ENCODE measurements at places on chromosomes 5 and 9.

- DNase-seq, result no peak
These were observed 5.3 kb downstream of the ARSI start for GRCh38 chr5:150297236-150297890.

DNA sequence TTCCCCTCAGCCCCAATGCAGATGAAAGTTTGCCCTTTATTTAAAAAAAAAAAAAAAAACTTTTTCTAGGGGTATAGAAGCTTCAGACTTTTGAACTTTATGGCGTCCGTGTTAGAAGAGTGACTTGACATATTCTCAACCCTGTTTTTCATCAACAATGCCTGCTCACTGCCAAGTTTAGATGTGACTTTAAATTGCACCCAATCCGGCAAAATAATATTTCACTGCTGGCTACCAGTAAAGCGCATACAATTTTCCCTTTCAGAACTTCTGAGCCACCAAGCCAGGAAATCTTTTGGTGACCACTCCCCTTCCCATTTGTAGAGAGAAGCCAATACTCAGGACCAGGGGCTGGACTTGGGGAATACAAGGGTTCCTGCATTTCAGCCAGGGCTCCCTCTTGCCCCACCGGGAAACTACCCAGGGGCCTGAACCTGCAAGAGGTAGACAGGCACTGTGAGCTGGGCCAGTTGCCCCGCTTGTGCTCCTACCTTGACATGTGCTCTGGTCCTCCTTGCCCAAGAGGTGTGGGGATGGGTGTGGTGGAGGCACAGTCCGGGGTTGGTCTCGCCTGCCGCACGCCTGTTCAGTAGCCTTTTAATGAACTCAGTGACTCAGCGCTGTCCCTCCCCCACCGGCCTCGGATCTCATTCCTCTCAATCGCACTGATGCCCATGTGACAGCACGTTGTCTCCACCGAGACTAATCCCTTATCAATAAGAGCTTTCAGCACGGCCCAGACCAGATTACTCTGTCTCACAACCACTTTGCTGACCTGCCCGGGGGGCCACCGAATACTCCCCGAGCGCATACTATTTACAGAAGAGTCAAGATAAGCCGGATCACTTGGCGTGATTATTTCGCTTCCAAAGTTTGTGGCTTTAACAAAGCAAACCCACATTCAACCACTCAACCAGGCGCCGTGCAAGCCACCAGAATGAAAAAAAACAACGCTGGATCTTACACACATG is 226.4 kb downstream of the DCP2 start:
- DNase-seq, result no peak

- DNase-seq, result no peak
These were observed 4.1 kb upstream of the MYMK start for GRCh38 chr9:133528876-133529241.

GRCh38 chr5:91977579-91977978 is 594.5 kb upstream of the ARRDC3 start:
- DNase-seq, result no peak

- DNase-seq, result no peak
These were observed 4.0 kb downstream of the TSLP start for GRCh38 chr5:111075520-111075919.

- no peak for DNase-seq
These were observed 35.2 kb downstream of the DTWD2 start for GRCh38 chr5:118952992-118953651.

DNA sequence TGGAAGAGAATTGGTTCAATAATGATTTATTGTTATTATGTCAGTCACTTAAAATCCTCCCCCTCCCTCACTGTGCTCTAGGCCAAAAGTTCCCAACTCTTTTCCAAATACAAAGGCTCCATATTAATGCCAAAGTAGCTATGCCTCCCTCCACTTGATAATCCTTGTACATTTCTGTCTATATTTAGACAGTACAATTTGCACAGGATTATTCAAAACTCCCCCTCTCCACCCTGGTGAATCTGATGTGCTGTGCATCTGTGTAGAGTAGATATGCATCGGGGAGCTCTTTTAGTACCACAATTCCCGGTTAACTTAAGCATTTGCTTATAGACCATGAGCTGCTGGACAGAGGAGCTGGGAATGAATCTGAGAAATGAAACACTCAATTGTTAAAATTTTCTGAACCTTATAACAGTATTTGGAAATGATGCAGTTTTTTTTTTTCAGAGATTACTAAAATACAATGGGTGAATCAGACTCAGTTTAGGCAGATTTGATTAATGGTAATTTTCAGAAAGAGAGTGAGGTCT is 27.6 kb downstream of the GLRA1 start:
- no peak for DNase-seq

DNA sequence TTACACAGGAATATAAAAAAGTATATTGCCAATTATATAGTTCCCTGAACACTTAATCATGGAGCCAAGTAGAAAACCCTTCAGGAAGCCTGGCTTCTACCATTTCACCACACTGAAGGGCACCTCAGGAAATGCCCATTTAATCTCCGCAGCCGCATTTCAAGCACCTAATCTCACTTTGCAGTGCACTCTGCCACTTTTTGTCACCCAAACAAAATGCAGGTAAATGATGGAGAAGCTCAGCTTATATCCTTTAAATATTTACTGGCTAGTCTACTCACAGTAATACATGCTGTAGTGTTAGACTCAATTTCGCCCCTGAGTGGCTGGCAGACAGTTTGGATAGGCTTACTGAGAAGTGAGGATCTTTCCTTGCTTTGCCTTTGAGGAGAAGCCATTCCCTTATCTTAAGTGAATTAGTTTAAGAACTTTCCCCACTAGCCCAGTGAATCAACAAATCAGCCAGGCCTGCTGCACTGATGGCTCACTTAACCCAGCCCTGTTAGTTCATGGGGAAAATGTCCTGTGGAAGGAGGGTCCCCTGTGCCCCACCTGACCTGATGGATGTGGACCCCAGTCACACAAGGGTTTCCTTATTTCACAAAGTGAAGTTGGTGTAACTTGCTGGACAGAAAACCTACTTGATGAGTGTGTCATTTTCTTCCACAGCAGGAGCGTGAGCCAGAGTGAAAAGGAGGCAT is 209.7 kb downstream of the CAAP1 start:
- DNase-seq, result no peak

DNA sequence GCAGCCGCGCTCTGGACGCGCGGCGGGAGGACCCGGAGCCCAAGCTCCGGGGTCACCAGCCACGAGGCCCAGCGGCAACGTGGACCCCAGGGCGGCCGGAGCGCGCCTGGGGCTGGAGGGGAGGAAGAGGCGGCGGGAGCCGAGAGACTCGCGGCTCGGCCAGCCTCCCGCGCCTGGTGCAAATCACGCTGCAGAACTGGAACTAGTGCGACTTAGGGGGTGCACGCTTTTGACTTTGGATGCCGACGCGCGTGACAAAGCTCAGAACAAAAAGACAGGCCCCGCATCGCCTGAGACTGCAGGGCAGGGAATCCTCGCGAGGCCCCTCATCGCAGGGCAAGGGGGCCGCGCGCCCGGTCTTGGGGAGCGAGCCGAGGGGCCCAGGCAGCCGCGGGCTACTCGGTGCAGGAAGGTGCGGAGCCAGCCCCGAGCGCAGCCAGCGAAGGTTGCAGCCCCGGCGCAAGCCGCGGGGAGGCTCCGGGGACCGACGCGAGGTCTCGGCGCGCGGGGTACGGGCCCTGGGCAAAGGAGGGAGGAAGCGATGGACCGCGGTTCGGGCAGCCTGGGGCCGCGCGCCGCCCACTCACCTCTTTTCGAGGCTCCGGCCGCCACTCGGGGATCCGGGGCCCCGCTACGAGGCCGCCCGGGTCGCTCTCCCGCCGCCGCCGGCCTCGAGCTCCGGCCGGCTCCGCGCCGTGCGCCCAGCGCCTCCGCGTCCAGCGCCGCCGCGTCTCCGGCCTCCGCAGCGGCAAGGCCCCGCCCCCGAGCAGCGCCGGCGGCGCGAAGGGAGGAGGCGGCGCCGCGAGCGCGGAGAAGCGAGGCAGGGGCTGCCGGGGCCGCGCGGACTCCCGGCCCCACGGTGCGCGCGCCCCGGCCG is at the start of gene GOLM1:
TSS of gene GOLM1 (minus strand) at position 735 of the 877 bp plus-strand sequence. CDS start 20,238 bp downstream, outside the sequence.
- no peak for DNase-seq

DNA sequence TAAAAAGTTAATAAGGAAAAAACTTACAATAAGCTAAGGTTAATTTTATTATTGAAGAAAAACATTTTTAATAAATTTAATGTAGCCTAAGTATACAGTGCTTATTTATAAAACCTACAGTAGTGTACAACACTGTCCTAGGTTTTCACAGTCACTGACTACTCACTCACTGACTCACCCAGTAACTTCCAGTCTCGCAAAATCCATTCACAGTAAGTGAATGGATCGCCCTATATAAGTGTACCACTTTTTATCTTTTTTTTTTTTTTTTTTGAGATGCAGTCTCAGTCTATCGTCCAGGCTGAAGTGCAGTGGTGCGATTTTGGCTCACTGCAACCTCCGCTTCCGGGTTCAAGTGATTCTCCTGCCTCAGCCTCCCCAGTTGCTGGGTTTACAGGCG is 47.7 kb downstream of the FNIP1 start:
- no peak for DNase-seq

DNA sequence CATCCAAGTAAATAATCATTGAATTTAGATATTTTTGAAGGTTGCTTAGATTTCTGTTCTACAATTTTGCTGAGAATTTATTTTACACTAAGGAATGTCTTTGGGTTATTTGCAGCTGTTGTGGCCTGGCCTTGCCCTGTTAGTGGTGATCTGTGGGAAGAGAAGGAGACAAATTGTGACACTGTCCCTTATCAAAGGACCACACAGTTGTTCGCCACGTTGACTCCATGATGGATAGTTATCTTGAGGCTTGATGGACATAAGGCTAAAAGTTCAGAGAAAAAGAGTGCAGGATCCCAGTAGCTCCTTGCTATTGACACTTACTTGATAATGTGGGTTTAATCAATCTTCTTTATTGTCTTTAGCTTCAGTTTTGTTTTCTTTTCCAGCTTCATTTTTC is 186.6 kb upstream of the MEF2C start:
- DNase-seq, result no peak

DNA sequence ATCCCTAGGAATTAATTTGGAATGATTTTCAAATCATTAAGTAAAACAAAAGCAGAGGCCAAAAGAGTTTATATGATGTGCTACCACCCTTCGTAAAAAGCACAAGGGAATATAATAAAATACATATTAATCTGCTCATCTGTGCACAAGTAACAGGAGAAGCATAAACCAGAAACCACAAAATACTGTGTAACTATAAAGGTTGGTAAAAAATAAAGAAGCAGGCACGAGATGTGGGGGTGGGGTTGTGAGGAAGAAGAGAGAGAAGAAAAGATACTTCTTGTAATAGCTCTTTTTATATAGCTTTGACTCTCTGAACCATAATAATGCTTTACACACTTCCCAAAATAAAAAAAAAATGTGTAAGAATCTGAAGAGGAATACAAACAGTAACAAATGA is 214.9 kb upstream of the EFNA5 start:
- DNase-seq, result no peak

DNA sequence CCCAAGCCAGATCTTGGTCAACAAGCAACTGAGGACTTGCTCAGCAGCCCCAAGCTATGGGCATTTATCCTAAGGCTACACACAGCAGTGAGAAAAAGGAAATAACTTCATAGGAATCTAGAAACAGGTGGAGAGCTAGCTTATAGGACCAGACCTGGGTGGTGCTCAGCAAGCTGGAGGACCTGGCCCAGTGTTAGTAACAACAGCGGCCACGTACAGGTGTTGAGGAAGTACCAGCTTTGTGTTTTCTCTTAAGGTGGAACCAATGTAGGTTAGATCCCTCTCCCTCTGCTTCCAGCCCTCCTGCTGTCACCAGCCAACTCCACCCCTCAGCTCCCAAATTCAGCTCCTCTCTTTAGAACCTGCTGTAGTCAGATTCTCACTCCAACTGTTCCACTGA is 43.4 kb downstream of the IRF1 start:
- no peak for DNase-seq

GRCh38 chr5:93588352-93589151 is 5.5 kb downstream of the NR2F1 start:
- DNase-seq, result no peak

GRCh38 chr5:4901924-4902323 is 238.2 kb upstream of the ADAMTS16 start:
- no peak for DNase-seq

DNA sequence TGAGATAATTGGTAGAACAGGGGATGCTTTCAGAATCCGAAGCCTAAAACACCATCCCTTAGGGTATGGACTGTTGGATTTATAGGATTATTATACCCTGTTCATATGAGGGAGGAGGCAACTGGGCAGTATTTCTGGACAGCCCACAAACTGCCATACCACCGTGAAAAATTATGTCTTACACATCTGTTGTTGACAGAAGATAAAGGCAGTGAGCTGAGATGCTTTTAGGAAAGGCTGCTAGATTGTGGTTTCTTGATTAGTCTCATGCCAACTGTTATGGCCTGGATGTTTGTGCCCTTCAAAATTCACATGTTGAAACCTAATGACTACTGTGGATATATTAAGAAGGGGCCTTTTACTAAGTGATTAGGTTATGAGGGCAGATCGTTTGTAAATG is 83.7 kb upstream of the DHFR start:
- DNase-seq, result no peak

DNA sequence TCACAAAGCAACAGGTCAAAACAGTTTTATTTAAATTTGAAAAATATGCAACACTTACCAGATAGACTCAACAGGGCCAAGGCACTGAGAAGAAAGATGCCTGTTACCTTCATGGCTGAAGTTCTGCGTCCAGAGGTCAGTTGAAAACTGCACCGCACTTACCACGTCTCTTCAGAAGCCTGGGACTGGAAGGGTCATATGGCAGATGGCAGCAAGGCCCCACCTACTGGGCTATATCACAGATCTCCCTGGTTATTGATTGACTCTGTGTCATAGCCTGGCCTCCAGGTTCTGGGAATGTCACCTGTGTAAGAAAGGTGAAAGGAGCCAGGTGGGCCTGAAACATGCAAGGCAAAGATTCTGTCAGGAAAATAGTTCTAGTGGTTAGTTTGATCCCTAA is at the start of gene SPINK1:
TSS of gene SPINK1 (minus strand) at position 207 of the 400 bp plus-strand sequence. CDS start at position 113, 94 bp downstream.
- DNase-seq, result no peak

DNA sequence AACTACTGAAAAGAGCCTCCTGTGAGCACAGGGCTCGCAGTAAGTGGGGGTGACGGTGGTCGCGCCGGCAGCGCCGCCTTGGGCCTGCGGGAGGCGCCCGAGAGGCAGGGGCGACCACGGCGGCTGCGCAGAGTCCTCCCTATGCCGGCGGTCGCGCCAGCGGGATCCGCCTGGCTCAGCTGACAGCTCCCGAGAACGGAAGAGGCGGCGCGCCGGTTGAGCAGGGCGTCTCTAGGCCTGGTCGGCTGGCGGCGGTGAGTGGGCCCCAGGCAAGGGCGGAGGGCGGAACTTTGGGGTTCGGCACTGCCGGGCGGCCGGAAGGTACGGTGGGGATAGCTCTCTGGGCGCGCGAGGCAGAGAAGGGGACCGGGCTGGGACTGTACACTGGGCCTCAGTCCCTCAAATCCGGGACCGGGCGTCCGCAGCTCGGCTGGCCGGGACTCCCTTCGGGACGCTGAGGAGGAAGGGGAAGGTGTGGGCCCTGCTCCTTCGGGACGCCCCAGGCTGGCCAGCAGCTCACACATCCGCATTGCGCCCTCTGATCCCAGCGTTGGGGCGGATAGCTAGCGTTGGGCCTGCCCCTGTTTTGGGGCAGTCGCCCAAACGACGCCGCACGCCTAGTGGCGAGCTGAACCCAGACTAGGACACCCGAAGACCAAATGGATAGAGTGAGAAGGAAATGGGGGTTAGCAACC is at the start of gene RNF14:
TSS of gene RNF14 (plus strand) at position 192 of the 695 bp plus-strand sequence. CDS start 4,484 bp downstream, outside the sequence.
- DNase-seq, result peak; percentile 84

- DNase-seq, result no peak
These were observed 19.2 kb downstream of the NOTCH1 start for GRCh38 chr9:136526625-136527066.
